ENCODE measurements at places on chromosomes 5 and 9.
A peak's percentile ranks its signal among the peaks of the same experiment; 100 is the strongest.

DNA sequence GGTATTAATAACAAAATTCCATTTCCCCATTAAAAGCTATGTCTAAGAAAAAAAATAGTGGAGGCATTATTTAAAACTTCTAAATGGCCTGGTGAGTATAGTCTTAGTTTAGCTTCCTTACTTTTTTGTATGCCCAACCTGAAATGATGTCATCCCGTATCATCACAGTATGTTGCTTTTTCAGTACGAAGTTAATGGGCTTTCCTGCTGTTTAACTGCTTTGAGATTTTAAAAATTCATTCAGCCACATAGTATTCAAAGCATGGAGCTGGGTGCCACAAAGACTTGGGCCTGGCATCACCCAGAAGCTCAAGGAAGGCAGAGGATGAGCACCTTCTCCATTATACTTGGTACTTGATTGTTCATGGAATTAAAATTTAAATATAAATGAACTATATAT is 7.4 kb downstream of the F2RL2 start:
- DNase-seq: no peak

DNA sequence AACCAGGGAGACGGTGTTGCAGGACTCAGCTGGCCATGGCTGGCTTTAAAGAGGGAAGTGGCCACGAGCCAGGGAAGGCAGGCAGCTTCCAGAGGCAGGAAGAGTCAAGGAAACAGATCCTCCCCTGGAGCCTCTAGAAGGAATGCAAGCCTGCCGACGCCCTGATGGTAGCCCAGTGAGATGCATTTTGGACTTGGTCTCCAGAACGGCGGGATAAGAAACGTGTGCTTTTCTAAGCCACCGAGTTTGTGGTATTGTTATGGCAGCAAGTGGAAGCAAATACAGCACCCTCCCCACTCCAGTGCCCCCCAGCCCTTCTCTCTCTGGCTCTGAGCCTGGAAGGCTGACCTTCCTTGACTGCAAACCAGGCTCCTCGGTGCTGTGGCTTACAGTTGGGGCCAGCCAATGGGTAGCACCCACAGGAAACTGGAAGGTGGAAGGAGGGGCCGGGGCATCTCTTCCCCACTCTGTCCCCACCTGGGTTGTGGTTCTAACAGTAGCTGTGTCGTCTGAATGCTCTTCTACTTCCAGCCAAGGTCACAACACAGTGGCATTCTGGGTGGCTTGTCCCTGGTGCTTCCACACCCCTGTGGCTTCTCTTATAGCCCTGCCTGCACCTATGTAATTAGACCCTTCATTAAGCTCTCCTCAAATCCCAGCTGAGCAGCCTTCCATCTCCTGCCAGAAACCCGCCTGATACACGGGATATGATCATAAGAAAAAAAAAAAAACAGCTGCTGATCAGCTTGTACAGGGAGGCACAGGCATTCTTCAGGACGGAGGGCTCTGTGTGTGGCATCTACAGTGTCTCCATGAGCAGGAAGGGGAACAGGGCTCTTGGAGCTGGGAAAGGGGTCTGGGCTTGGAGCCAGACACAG is 29.9 kb upstream of the UNC5A start:
- no peak for DNase-seq

DNA sequence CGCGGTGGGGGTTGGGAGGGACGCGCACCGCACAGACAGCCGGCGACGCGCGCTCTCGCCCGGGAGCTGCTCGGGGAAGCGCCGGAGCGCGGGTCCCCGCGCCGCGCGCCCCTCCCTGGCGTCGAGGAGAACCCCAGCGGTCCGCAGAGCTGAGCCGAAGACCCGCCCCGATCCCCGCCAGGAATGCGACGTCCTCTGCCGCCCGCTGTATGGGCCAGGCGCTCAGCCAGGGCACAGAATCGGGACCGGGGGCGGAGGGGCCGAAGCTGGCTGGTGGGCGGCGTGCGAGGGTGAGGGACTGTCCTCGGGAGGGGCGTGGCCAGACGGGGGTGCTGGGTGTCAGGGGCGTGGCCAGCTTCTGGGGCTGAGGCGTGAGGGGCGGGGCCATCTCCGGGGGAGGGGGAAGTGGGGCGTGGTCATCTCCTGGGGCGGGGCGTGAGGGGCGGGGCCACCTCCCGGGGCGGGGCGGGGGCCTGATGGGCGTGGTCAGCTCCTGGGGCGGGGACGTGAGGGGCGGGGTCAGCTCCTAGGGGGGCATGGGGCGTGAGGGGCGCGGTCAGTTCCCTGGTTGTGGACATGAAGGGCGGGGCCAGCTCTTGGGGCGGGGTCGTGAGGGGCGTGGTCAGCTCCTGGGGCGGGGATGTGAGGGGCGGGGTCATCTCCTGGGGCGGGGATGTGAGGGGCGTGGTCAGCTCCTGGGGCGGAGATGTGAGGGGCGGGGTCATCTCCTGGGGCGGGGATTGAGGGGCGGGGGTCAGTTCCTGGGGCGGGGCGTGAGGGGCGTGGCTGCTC is 965 bp downstream of the PTGDS start:
- peak; percentile 83 for DNase-seq

DNA sequence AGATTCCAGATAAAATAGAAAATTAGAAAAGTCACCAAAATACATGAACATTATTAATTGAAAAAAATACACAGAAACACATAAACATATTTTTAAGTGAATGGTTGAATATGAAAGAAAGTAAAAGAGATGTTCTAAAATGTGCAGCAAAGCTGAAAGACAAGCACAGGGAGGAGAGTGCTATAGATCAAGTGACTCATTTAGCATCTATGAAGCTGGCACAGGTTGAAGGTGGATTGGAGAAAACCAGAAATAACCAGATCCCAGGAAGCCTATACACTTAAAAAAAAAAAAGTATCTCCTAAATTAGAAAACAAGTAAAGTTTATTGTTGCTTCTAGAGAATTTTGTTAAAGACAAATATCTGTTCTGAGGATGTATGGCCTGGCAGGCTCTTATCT is 338.9 kb downstream of the CDH12 start:
- DNase-seq: no peak
